ENCODE measurements at places on chromosomes 12 and 14.

DNA sequence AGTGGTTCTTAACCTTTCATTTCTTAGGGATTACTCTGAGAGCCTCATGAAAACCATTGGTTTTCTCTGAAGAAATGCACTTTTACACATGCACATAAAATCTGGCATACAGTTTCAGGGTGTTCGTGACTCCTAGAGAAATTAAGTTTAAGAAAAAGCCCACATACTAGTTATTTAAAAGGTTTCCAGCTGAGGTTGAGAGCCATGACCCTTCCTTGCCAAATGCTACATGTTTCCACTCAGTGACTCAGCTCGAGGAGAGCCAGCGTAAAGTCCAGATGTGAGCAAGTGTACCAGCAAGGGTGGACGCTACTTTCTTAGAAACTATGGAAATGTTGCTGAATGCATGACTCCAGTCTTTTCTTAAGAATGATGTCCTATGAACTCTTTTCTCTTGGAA, 42.7 kb upstream of the FLRT2 start:
- no peak for DNase-seq

GRCh38 chr14:90758959-90759358, 57.3 kb downstream of the TTC7B start:
- no peak for DNase-seq

GRCh38 chr12:75207338-75208083, 2.1 kb downstream of the KCNC2 start:
- DNase-seq = no peak

DNA sequence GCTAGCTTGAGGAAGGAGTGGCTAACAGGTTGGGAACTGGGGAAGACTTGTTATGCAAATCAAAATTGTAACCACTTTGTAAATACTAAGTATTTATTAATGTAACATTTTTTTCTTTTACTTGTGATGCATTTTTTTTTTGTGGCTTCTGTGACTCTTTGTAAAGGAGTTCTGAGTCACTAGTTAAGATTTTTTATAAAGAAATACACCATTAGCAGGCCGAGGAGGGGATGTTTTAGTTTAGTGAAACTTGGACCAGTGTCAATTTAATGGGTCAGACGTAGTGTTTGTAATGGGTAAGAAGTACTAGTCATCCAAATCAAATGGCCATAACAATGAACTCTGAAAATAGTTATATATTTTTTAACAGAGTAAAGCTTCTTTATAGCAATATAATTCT, 43.1 kb downstream of the AKAP6 start:
- DNase-seq = no peak

- DNase-seq = no peak
These were observed 208.6 kb downstream of the SLC38A4 start for GRCh38 chr12:46617167-46617566.

DNA sequence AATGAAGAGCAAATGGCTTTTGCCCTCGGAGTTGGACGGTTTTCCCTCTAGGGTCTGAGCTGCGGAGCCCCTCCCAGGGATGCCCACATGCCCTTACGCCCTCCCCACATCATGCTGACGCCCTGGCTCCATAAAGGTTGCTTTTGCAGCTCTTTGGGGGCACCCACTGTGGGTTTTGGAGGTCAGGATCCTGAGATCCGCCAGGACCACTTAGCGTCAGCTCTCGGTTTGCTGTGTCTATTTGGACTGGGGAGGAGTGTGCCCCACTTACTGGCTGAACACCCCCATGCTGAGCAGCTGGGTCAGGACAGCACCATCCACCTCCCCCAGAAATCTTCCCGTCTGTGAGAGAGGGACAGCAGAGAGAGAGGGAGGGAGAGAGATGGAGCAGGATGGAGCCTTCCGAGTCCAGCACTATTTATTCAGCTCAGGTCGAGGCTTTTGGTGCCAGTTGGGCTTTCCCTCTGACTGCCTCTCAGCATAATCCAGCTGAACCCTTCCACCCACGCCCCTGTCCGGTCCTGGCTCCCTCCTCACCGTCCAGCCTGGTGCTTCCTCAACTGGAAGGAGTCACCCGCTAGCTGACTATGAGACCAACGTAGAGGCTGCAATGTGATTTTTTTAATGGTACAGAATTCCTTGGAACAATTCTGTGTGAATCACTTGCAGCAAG, 18.9 kb upstream of the LRTM2 start:
- DNase-seq = no peak

GRCh38 chr12:117580015-117580717, 218.7 kb upstream of the NOS1 start:
- DNase-seq = no peak

DNA sequence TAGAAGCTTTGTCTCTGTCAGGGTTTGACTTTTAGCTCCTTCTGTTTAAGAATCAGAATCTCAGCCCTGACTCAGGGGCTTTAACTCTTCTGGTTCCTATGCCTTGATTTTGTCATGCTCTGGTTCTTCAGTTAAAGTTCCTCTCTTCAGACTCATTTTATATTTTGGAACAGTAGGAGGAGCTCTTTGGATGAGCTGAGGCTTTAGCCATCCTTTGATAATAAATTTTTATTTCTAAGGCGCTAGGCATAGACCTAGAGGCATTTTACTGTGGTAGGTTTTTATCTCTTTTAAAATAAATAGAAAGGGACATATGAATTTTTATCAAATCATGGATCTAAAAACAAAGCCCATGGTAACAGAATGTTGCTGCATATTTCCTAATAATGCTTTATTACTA, 51.7 kb downstream of the ATP23 start:
- no peak for DNase-seq

DNA sequence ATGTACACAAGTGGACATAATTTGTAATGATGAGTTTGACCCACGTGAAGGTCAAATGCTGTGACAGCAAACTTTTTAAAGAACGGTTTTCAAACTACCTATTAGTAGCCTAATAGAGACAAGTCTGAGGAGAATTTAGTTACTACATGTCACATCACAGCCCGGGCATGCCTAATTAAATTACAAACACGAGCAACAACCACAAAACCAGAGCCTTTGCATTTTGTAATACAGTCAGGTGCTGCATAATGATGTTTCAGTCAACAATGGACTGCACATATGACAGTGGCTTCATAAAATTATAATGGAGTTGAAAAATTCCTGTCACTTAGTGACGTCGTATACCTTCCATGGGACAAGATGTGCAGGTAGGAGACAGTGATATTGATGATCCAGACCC, 274.5 kb downstream of the DACT1 start:
- no peak for DNase-seq

DNA sequence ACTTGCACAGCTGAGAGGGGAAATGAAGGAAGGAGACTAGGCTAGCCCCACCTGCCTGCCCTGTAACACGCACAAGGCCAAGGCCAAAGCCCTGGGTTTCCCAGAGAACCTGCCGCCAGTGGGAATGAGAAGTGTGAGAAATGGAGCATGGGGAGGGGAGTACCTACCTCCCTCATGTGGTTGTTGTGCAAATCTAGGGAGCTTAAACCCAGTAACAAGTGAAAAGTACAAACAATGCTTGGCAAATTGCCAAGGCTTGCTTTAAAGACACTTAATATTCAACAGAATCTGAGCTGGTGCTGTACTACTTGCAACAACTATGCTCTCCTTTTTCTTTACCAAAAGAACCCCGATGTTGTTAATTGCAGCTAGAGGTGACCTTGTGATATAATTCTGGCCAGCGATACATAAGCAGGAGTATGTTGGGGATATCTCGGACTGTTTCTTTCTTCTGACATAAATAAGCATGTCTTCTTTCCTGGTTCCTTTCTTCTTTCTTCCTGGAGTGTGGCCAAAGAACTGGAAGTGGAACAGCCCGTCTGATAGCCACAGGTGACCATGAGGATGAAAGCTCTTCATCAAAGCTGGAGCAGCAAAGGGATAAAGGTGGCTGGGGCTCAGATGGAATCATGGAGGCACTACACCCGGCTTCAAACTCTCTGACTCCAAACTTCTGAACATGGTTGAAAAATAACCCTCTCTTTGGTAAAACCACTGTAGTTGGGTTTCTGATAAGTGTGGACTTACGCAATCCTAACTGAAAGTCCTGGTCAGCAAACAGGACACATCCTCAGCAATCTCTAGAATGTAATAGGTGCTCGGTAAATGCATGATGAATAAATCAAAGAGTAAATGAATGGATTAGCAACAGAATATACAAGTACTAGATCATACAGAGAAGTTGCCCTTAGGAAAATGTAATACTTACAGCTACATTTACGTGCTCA, 207.9 kb downstream of the NUAK1 start:
- DNase-seq = no peak

DNA sequence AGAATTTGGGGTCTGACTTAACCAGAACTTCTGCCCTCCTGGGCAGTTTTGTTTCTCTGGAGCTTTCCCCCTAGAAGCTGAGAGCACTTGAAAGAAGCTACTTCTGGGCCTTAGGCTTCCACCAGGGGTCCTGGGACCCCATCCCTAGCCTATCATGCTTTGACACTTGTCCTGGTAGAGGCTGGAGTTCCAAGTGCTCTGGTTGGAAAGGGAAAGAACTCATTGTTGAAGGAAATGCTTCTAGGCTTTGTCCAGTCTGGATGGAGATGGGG, 1.4 kb upstream of the COL2A1 start:
- DNase-seq = no peak

DNA sequence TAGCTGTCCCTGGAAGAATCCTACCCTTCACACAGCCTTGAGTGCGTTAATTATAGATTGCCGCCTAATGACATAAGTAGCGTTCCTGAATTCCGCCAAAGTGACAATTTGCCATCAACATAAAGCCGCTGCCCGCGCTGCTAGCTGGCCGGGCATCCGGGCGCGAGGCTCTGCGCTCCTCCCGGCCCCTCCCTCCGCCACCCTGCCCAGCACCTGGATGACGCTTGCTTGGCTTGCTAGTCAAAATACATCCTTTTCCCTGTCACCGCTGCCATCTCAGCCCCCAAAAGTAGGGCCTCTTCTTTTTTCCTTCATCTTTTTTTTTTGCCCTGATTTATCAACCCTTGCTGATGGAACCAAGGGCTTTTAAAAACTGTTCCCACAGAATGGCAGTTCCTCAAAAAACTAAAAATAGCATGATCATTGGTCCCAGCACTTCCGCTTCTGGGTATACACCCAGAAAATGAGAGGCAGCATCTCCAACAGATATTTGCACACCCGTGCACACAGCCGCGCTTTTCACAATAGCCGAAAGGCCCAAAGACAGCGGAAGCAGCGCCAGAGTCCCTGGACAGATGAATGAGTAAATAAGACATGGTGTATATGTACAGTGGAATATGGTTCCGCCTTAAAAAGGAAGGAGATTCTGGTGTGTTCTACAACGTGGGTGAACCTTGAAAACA, 235.2 kb downstream of the BCL11B start:
- DNase-seq = no peak

- DNase-seq = peak; percentile 77
These were observed 16.1 kb downstream of the GPR68 start for GRCh38 chr14:91228112-91229004.

DNA sequence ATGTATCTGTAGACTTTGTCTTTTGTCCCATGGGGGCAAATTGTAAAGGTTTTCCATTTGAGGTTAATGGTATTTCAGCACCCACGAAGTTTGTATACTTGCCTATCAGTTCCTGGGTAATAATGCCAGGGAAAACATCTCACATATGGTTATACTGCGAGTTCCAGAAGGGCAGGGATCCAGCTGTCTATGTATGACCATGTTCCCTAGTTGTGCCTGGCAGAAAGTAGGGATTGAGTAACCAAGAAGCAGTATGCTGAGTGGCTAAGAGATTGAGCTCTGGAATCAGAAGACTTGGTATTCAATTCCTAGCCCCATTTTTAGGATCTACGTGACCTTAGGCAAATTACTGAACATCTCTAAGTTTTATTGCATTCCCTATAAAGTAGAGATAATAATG, 173.2 kb upstream of the PWP1 start:
- no peak for DNase-seq

DNA sequence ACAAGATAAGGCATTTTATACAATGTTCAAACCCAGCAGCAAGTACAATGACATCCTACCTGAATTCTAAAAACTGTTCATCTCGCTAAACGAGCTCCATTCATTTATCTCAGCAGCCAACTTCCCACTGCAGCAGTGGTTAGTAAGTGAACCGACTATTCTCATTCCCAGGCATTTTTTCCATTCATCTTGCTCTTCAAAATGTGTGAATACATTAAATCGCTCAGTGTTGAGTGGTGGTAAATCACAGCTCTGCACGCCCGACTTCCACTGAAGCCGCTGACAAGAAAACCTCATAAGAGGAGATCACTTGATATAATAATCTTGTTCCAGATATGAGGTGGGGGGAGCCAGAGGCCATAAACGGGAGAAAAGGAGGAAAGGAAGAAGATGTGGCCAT, 746.2 kb upstream of the USP15 start:
- no peak for DNase-seq

DNA sequence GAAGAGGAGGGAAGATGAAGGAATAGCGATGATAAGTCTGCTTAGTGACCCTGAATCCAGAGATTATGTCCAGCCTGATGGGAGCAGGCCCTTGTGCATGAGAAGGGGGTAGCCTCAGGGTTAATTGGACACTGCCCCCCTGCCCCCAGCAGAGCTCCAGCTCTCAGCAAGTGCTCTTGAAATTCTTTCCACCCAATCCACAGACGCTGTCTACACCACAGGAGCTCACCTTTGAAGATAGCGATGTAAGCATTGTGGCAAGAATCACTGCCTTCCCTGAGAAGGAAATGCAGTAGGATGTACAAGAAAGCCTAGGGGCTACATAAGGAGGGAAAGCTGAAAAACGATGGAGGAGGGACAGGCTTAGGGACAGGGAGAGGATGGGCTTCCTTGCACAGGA, 39.4 kb downstream of the CRACR2A start:
- no peak for DNase-seq

DNA sequence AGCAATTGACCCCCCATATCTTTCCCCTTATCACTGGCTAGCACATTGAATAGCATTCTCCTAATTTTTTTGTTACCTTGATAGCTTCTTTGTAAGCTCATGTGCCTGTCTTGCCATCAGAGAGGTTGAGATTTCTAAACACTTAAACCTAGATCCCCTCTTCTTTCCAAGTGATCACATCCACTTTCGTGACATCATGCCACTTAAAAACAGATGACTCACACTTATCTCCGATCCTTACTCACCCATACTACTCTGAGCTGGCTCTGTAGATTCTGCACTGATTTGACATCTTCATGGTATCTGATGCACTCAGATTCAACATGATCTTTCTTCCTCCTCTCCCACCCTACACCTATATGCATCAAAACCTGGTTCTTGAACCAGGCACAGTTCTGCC, 10.5 kb downstream of the GPR137C start:
- no peak for DNase-seq

DNA sequence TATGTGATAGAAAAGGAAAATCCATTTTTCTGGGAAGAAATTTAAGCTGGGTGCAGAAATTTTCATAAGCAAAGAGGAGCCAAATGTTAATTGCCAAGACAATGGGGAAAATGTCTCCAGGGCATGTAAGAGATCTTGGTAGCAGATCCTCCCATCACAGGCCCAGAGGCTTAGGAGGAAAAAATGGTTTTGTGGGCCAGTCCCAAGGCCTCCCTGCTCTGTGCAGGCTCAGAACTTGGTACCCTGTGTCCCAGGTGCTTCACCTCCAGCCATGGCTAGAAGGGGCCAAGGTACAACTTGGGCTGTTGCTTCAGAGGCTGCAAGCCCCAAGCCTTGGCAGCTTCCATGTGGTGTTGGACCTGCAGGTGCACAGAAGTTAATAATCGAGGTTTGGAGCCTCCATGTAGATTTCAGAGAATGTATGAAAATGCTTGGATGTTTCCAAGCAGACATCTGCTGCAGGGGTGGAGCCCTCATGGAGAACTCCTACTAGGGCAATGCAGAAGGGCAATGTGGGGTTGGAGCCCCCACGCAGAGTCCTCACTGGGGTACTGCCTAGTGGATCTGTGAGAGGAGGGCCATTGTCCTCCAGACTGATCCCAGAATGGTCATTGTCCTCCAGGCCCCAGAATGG, 77.7 kb upstream of the ATP2B1 start:
- no peak for DNase-seq

GRCh38 chr14:20578325-20578724, 9.5 kb downstream of the RNASE11 start:
- no peak for DNase-seq

GRCh38 chr14:83712418-83713129, 1817.4 kb upstream of the FLRT2 start:
- no peak for DNase-seq
